ENCODE measurements at places on chromosomes 12 and 14.

DNA sequence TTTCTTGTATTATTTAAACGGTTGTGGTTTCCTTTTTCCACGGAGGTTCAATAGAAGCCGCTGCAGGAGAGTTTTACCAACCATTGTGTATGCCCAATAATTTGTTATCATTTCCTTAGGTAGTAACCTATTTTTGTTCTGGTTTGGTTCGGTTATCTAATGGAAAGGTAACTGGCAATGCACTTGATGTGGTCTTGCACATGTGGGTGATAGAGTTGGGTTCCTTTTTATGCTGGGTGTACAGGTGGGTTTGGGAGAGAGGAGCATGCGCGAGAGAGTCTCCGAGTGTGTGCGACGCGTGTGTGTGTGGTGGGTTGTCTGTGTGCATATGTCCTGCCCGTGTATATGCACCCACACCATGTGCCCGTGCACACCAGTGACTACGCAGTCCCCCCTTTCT is 102.7 kb upstream of the FKBP4 start:
- DNase-seq: no peak

DNA sequence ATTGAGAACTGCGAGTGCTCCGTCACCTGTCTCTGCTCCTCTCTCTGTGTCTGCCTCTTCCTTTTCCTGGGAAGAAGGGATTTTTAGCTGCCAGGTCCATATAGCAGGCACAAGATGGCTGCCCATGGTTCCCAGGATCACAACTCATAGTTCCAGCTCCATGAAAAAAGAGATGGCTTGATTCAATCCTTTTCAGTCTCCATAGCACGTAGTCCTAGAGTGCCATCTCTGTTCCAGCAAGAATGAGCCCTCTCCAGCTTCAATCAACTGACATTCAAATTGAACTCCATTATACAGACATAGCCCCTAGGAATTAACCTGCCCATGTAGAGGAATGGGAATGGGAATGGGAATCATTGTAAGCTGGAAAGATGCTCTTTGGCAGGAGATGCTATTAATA is 34.7 kb upstream of the RTRAF start:
- no peak for DNase-seq

DNA sequence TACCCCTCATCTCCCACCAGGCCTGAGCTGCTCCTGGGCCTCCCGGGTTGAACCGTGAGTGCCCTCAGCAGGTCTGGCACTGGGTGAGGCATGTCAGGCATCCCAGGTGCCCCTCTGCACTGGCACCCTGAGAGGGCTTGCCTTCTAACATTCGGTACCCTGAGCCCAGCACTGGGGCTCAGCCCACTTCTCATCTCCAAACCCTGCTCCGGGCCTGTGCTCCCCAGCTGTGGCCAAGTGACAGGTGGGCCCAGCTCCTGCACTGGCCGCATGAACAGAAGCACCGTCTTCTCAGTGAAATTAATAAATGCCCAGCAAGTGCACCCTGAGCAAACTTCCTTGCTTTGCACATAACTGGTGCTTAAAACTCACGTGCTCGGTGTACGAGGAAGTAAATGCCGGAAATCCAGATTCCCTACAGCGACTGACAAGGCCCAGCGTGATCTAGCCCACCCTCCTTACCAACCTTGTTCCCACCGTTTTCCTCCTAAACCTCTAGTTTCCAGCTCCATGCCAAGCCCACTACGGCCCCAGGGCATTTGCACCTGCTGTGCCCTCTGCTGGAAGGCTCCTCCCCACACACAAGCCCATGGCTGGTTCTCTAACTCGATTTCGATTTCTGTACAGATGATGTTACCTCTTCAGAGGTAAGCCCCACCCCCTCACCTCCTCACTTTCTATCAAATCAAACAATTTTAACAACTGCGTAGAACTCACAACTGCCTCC is 115.2 kb upstream of the NCOR2 start:
- DNase-seq: no peak

DNA sequence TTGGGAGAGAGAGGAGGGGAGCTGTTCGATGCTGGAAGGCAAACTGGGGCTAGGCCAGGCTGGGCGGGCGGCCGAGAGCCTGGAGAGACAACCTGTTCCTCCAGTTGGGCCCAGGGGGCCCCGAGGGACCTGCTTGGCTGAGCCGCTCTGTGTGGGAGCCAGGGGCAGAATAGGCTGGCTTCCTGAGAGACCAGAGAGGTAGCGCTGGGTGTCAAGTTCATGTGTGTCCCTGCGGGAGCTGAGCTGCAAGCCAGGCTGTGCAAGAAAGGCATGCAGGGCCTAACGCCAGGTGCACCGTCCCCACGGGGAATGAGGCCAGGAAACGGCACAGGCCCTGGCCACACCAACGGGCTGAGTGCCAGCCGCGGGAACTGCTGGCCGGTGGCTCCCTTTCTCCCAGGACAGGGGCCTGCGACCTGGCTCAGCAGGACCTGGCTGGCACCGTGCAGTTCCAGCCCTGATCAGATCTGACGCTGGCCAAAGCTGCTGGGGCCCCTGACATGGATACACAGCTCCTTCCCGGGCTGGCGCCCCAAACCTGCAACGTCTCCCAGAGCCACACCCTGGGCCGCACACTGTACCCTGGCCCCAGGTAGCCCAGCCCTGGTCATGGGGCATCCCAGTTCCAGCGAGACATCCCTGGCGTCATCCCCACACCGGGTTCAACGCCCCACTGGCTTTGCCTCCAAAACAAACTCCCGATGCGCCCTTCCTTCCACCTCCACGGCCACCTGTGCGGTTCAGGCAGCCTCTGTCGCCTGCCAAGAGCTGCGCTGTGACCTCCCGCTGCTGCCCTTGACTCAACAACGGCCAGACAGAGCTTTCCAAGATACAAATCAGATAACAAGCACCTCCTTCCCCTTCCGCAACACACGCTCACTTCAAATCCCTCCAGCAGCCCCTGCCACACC is 65.0 kb downstream of the RFLNA start:
- no peak for DNase-seq

- no peak for DNase-seq
These were observed 9.8 kb downstream of the CCDC85C start for GRCh38 chr14:99593971-99594841.

GRCh38 chr14:91381801-91382670 is 35.6 kb downstream of the CCDC88C start:
- no peak for DNase-seq

DNA sequence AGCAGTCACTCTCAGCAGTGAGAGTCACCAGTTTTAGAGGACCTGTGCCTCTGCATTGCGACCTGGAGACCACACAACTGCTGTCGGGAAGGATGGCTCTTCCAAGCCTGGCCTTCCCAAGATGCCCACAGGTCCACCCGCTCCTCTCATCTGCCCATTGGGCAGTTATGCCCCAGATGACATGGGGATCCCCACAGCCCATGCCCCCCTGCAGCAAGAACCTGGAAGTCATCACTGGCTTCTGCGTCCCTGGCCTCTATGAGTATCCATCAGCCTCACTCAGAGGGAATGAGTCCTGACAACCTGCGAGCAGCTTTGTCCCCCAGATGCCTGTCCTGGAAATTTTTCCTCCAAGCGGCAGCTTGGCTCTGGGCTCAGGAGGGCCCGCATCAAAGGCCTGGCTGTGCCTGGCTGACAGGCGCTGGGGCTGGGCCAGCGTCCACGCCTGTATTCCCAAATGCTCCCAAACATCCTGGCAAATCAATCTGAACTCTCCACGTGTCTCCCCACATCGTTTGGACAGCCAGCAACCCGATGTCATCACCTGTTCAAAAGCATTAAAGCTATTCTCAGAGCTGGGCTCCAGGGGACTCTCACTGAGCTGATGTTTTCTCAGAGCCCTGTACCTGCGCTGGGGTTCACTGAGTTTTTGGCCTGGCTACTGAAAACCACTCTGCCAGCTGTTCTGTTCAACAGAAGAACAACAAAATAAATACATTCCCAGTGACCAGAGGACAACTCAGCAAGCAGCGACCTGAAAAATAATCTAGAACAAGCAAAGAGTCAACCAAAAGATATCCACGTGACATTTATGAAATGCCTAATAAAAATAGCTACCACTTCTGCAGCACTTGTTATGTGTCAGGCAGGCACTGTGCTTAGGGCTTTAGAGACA is 57.8 kb downstream of the CLMN start:
- no peak for DNase-seq

DNA sequence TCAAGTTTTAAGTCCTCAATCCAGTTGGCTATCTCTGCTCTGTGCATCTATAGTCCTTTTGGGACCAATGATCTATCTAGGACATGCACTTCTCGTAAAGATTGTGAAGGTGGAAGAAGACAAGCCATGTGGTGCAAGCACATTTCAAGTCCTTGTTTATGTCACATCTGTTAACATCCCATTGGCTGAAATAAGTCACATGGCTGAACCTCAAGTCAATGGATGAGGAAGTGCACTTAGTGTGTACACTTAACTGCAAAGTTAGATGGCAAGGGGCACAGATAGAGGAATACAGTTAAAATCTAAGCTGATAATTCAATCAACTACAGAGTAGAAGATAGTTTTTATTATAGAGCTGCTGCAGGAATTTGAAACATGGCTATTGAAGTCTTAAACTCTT is 362.8 kb upstream of the TBX3 start:
- no peak for DNase-seq

DNA sequence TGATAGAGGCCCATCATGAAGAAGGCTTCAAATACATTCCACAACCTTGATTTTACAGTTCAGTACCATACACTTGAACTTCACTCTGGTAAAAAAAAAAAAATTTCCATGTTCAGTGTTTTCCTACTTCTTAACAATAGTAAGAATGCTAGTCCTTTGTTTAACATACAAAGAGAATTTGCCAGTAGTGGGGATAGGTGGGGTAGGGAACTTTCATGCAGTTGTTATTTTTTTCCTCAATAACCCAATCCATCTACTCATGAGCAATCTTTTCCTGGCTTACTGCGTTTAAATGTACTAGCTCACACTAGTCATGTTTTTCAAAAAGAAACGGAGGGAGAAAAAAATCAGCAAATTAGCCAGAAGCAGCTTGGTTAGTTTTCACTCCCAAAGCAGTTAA is 206.1 kb downstream of the PRKD1 start:
- no peak for DNase-seq

- DNase-seq: peak; percentile 39
These were observed 47.6 kb downstream of the TMEM30B start for GRCh38 chr14:61233436-61233956.

DNA sequence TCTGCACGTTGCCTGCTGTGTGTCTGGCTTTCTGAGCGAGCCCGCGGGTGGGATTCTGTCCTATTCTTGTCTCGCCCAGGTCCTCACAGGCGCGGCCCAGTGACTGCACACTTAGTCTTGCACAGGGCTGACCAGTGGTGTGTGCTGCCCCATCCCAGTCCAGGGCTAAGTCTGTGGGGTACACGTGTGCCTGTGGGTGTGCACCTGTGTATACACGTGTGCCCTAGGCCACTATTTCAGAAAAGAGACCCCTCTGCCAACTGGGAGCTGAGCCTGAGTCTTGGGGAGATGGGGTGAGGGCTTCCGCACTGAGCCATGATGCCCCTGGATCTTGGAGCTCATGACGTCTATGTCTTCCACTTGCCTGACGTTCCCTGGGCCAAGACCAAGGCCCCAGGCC is 185.5 kb upstream of the PRMT8 start:
- no peak for DNase-seq

- DNase-seq: peak; percentile 46
These were observed 14.0 kb downstream of the TAMALIN start for GRCh38 chr12:52020539-52021336.

DNA sequence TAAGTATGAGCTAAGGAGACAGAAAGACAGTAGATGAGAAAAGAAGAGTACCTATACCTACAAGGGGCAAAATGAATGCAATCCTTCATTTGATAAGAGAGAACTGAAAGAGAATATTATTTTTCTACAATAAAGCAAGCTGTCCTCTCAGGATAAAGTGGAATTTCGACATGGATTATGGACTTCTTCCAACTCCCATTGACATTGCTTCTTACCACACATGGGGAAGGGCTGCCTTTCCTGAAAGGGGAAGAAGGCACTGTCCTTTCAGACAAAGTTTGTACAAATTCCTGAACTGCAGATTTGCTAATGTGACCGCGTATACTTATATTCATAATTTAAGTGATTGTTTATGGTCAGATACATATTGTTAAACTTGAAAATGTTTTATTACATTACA is 4.3 kb upstream of the HEBP1 start:
- DNase-seq: no peak

DNA sequence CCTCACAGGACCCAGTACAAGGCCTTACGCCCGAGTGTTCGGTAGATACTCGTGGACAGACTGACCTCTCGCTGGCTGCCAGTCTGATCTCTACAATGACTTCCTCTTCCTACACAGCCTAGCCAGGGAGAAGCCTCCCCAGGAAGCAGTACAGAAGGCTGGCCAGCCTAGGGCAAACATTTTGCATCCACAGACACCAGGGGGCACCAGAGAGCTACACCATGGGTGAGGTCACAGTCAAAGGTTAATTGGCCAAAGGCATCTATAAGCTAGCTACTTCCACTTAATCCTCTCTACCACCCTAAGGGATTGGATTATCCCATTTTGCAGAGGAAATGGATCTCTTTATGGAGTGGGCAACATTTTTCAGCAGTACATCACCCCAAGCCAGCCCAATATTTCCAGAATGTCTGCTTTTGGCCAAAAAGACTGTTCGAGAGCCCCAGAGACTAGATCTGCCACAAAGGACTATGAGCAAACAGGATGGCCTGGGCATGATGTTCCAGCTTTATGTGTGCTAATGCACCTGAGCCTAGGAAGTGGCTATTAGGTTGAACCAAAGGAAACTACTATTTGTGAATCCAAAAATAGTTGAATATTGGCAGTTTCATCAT is 14.6 kb upstream of the PNMA1 start:
- peak; percentile 41 for DNase-seq

DNA sequence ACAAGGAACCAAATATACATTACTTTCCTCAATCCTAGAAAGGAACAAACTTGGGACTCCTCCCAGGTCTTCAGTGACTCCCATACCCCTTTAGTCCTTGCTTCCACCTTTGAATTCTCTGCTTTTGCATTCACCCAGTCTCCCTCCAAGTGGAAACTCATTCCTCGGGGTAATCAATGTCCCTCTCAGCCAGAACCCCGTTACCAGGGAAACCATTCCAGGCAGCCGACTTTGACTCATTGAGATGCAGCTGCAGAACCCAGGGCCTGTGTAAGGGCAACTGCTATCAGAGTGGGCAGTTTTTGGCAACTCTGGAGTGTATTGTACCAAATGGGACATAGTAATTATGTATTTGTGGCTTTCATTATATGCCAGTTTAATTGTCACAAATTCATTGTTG is 186.2 kb downstream of the NRXN3 start:
- no peak for DNase-seq

DNA sequence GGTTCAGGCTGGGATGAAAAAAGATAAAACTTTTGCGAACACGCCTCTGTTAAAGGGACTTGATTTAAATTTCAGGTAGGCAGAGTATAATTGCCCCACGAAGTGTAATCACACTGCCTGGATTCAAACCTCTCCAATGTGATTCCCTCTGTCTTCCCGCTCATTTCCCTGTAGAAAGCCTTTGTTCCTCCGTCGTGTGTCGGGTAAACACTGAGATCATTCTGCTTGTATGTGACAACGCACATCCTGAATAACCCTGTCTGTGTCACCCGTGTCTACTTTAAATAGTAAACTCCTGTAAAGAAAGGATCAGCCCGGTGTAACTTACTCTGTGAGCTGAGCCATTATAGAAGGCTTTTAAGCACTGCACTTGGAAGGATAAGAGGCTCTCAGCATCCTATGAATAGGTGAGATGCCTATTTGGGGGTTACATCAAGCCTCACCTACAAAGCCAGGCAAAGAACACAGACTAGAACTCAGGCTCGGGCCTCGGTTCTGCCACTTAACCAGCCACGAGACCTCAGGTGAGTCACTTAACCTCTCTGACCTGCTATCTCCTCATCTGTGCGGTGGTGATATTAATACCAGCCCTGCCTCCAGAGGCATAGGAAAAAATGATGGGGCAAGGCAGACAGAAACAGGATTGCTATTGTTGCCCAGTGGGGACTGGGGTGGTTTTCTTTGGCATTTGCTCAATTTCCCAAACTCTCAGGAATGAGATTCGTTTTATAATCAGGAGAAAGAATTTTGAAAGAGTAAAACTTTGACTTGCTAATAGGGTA is 74.2 kb downstream of the RBM19 start:
- no peak for DNase-seq
